ENCODE measurements at places on chromosomes 7 and 10.

GRCh38 chr10:127553417-127553816 is 4.3 kb downstream of the NPS start:
- no peak for DNase-seq

- DNase-seq, result no peak
Measured at GRCh38 chr10:116510565-116510964, 35.2 kb upstream of the PNLIP start.

GRCh38 chr10:4391683-4392082 is 434.3 kb upstream of the AKR1E2 start:
- DNase-seq, result no peak

DNA sequence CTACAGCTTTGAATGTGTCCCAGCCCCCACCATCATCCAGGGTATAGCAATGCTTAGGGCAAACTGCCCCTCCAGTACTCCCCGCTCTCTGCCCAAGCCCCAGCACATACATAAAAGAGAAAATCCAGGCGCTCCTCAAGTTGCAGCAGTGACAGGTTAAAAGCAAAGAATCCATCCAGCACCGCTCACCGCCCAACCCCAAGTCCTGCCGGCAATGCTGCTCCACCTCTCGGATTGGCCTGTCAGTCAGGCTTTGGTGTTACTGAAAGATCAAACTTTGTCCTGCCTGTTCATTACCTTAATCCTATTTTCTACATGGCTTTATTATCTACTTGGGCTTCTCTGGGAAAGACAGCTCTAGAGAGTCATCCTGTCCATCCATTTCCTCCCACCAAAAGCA is 31.9 kb downstream of the DPCD start:
- DNase-seq, result no peak

- no peak for DNase-seq
Measured at GRCh38 chr7:81349044-81349443, 420.8 kb downstream of the HGF start.

DNA sequence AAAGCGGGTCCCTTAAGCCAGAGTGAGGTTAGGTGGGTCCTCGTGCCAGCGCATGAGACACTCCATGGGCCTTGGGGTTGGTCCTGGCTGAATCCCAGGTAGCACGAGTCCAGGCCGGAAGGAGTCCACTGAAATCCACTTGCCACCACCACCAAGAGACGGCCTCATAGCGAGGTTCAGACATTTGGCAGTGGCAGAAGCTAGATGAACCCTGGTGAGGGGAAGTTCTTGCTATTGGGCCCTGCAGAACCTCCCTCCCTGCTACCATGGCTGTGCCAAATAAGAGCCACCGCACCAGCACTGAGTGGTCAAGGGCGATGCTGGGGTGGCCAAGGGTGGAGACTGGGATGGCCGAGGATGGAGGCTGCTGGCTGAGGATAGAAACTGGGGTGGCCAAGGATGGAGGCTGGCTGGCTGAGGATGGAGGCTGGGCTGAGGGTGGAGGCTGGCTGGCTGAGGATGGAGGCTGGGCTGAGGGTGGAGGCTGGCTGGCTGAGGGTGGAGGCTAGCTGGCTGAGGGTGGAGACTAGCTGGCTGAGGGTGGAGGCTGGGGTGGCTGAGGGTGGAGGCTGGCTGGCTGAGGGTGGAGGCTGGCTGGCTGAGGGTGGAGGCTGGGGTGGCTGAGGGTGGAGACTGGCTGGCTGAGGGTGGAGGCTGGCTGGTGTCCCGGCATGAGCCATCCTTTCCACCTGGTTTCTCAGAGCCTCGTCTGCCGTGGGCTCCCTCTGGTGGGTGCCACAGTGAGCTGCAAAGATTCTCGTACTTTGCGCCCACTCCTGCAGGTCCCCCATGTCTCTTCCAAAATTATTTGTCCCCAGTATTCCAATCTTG is 88.2 kb downstream of the ELFN1 start:
- no peak for DNase-seq

- no peak for DNase-seq
Measured at GRCh38 chr7:55477781-55478374, 94.4 kb downstream of the VOPP1 start.

DNA sequence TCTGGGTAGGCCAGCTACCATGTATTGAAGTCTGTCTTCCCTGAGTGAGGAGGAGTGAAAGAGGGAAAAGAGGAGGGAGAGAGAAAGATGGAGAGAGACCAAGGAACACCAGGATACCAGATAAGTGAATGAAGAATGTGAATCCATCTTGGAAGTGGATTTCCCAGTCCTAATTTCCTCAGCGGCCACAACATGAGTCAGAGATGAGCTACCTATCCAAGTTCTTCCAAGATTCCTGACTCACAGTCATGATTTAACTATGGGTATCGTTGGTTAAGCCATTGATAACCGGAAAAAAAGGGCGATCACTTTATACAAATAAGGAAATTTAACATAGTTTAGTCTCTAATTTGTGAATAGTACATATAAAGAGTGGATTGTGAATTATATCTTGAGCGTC is 561.8 kb downstream of the ATRNL1 start:
- no peak for DNase-seq

GRCh38 chr7:44634839-44635591 is 28.6 kb downstream of the OGDH start:
- DNase-seq, result no peak

- no peak for DNase-seq
Measured at GRCh38 chr10:31142026-31142425, 110.4 kb upstream of the ZNF438 start.

DNA sequence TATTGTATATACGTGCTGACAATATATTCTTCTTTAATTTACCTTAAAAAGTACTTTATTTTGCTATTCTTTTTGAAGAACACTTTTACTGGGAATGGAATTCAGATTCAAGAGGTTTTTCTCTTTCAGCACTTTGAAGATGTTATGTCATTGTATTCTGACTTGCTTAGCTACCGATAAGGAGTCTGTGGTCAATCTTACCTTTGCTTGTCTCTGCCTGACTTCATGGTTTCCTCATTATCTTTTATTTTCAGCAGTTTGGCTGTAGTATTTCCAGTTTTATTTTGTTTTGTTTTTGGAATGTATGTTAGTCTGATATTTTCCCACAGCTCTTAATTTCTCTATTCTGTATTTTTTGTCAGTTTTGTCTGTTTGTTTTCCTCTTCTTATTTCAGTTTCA is 187.9 kb upstream of the SMIM30 start:
- no peak for DNase-seq

- no peak for DNase-seq
Measured at GRCh38 chr10:54372179-54372578, 428.9 kb downstream of the PCDH15 start.

GRCh38 chr10:89162596-89162995 is 44.5 kb downstream of the CH25H start:
- DNase-seq, result no peak

- DNase-seq, result no peak
Measured at GRCh38 chr7:114590298-114590697, 175.7 kb downstream of the FOXP2 start.

DNA sequence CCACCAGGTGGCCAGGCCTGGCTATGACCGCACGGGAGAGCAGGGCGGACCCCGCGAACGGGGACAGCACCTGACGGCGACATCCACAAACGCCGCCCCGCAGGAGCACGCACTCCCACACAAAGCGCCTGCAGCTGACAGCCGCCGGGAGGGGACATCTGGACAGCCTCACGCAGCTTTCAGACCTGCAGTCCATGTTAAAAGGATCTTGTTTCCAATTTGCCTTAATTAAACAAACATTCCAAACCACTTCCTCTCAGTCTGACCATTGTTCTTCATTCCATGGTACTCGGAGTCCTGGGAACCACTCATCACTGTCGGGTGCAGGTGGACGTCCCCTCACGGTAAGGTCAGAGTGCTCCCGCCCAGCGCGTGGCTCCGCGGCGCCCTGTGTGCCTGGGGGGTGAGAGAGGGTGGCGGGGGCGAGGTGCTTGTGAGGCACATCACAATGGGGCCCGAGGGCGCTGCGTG is 5.9 kb upstream of the GPER1 start:
- no peak for DNase-seq

- DNase-seq, result no peak
Measured at GRCh38 chr7:139033346-139034114, 2.3 kb downstream of the ZC3HAV1L start.

DNA sequence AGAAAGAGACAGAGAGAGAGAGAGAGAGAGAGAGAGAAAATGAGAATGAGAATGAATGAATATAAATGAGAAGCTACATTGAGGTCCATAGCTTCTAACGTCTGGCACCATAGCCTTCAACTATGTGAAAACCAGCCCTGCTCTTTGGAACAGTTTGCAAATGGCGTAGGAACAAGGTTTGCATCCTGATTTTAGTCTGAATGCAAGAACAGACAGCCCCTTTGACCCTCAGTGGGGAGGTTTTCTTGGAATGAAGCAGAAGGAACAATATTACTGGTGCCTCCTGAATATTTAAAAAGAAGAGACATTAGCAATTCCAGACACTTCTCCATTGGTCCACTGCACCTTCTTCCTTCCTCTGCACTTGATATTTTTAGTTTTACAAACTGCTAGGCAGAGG is 23.0 kb downstream of the LHPP start:
- no peak for DNase-seq

DNA sequence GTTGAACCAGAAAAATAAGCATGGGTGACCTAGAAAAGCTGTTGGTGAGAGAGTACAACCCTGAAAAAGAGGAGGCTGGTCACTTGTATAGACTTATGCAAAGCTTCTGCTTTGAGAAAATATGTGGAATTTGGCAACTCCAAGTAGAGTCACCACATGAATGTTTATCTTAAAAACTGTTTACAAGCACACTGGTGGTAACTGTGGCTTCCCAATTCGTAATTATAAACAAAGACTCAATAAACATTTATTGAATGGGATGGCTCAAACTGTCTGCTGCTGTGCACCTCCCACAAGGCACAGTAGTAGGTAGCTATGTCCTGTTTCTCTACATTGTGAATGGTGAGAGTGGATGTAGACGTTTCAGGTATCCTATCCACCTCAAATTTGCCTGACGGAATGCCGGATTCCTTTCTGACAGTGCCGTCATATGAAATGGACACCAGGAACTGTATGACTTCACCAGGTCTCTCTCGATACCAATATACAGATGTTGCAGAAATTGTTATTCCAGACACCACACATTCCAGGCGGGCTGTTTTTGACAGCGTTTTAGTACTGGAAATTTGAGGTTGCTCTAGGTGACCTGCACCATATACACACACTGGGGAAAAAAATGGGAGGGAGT is 43.4 kb upstream of the TARP start:
- no peak for DNase-seq

GRCh38 chr7:114081606-114082425 is 163.0 kb upstream of the PPP1R3A start:
- DNase-seq, result no peak

DNA sequence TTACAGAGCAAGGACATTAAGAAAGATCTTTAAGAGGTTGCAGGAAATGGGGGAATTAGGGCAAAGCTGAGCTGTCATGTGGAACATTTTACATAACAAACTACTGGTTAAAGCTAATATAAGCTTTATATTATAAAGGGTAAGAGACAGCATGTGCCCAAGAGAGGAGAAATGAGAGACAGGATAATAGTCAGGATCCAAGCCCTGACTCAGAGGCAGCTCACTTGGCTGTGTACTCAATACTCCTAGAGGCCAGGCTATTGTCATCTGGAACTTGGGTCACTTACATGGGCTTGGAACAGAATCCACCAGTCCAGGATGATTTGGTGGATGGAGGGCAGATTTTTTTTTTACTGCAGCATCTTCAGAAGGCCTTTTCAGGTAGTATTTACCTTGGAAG is 418.6 kb upstream of the ZMIZ1 start:
- no peak for DNase-seq

- DNase-seq, result no peak
Measured at GRCh38 chr10:71132321-71132810, 80.0 kb upstream of the UNC5B start.

DNA sequence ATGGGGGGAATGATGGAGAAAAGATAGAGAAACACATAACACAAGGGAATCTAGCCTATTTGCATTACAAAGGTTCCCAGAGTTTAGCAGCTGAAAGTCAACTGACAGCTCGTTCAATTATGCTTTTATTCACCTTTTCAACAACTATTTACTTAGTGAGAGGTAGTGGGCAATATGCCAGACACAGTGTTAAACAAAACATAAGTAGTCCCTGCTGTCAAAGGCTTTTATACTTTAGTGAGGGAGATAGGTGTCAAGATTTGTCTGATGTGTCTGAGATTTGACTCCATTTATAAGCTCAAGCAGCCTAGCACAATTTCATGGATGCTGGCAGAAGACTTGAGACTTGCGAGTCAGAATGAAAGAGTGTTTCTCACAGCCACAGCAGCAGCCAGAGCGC is 549.0 kb upstream of the VSTM2A start:
- no peak for DNase-seq

GRCh38 chr10:50972591-50972990 is 87.2 kb upstream of the A1CF start:
- DNase-seq, result no peak

GRCh38 chr7:33422141-33422540 is 292.8 kb downstream of the BBS9 start:
- DNase-seq, result no peak

DNA sequence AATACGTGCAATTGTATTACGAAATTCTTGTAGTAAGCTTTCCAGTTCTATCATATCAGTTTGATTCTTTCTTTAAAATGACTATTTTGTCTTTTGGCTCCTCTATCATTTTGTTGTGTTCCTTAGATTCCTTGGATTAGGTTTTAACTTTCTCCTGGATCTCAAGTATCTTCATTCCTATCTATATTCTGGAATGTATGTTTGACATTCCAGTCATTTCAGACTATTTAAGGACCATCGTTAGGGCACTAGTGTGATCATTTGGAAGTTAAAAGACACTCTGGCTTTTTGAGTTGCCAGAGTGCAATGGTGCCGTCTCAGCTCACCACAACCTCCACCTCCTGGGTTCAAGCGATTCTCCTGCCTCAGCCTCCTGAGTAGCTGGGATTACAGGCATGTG is 45.7 kb upstream of the SFTPD start:
- DNase-seq, result no peak

DNA sequence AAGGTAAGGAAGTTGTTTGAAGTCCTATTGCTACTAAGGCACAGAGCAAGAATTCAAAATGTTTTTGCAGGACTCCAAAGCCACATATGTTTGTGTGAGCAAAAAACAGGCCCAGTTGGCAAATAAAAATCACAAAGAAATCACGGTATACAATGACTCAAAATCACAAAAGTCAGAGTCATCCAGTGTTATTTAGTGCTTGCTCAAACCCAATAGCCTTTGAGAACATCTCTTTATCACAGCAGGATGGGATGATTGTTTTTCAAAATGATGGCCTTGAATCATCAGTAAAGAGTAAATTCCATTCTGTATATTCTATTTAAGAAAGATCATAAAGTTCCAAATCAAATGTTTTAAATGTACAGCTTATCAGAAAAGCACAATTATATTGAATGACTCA is 693.9 kb downstream of the REEP3 start:
- DNase-seq, result no peak
